ENCODE measurements at places on chromosomes 6 and 20.

- DNase-seq, result no peak
Observed at GRCh38 chr20:45487231-45487635, 17.7 kb downstream of the WFDC2 start.

- no peak for DNase-seq
Observed at GRCh38 chr20:2729251-2729713, 36.7 kb downstream of the EBF4 start.

- no peak for DNase-seq
Observed at GRCh38 chr20:14922503-14923267, 585.3 kb upstream of the FLRT3 start.

- no peak for DNase-seq
Observed at GRCh38 chr6:17115251-17116116, 13.6 kb downstream of the STMND1 start.

DNA sequence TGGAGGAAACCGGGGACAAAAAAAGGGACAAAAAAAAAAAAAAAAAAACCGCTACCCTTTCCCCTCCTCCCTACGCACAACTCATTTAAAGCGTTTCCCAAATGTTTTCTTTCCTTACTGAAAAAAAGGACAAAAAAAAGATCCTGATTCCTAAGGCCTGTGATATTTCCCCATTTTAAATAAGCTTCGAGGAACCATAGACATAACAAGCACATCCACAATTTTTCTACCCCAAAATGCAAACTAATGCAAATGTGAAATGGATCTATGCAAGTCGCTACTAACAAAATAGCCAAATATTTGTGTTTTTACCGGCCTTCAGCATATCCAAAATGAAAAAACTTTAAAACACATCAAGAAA, 1.4 kb upstream of the ZNF217 start:
- DNase-seq, result no peak

DNA sequence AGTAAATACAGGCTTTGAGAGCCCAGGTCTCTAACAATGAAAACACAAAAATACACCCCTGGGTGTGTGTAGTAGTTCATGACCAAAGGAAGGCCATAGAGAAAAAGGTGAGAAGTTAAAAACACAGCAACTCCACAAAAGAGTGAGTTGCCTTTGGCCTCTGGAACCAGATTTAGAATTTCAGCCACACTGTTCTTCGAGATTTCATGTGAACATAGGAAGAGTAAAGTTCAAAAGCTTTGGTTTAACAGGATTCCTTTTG, 43.5 kb upstream of the RIN2 start:
- no peak for DNase-seq

DNA sequence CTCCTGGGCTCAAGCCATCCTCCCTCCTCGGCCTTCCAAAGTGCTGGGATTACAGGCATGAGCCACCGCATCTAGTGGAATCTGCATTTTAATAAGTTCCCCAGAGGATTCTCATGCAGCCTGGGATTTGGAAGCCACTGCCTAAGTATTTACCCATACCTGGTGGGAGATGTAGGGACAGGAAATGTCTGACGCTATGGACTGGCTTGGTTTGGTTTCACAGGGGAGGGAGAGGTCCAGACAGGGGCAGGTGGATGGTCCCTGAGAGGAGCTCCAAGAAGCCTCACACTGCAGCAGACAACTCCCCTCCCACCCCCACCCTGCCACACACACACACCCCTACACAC, 4.4 kb downstream of the VSTM2L start:
- DNase-seq, result no peak

DNA sequence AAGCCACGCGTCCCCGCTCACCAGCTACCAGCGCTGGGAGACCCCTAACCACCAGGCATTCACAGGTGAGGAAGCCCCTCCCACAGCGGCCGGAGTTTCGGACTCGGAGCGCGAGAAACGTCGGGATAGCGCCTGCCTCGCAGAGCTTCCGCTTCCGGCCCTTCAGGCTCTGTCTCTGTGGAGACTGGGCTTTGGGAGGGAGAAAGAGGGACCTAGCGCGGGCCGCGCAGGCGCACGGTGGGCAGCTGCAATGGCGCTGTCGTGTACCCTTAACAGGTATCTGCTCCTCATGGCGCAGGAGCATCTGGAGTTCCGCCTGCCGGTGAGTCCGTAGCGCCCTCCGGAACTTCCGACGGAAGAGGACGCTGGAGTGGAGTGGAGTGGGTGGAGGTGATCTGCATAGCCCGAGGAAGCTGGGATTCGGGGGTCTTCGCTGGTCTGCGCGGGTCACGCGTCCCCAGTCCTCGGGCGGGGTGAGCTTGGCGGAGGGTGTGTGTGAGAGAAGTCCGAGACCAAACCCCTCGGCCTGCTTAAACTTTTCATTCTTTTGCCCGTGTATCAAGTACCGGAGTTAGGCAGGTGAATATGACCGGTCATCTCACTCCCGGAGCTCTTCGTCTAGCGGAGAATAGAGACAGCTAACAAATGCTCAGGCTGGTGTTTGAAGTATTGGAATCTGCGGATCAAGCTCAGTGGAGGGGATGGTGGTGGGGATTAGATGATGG, at the start of gene TRMT11:
TRMT11 (plus strand) TSS at position 240 of the 725 bp plus-strand sequence; CDS start at position 251, 11 bp downstream.
- DNase-seq, result peak; percentile 94

DNA sequence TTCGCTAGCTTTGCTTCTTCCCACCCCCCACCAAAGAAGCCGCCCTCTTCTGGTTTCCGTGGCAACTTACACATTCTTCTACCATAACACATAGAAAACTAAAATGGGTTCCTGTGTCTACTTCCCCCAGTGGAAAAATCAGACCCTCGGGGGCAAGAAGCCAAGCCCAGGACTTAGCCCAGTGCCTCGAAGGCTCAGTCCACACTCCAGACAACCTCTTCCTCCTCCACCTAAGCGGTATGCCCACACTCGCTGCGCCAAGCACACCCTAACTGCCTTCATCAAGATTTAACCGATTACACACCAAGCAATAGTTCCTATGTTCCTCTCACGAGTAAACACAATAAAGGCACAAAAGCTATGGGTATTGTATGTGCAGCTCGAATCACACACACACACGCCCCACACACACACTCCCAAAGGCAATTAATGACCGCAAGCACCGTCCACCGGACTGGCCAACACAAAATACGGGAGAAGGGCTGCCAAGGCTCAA, 537 bp downstream of the PPIL4 start:
- peak; percentile 82 for DNase-seq

- DNase-seq, result no peak
Observed at GRCh38 chr6:42482174-42482573, 30.4 kb upstream of the TRERF1 start.

DNA sequence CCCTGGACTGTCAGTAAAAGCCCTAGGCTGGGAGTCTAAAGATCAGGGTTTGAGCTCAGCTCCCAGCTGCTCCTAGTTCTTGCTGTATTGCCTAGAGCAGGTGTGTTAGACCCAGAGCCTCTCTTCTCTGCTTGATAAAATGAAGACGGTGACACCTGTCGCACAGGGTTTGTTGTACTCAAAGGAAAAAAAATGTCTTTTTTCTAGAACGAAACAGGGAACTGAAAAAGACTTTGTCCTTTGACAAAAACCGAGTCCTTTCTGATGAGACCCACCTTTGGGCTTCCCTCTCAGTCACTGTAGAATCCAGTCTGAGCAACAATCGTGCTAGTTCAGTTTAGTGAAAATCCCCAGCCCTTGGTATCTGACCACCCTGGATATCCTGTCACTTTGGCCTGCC, 102.1 kb upstream of the LAMP5 start:
- DNase-seq, result no peak

GRCh38 chr20:47785311-47785853, at the start of gene SULF2:
TSS of gene SULF2 (minus strand) at chr20:47785481. CDS start at chr20:47757363, 28,118 bp downstream.
- no peak for DNase-seq

DNA sequence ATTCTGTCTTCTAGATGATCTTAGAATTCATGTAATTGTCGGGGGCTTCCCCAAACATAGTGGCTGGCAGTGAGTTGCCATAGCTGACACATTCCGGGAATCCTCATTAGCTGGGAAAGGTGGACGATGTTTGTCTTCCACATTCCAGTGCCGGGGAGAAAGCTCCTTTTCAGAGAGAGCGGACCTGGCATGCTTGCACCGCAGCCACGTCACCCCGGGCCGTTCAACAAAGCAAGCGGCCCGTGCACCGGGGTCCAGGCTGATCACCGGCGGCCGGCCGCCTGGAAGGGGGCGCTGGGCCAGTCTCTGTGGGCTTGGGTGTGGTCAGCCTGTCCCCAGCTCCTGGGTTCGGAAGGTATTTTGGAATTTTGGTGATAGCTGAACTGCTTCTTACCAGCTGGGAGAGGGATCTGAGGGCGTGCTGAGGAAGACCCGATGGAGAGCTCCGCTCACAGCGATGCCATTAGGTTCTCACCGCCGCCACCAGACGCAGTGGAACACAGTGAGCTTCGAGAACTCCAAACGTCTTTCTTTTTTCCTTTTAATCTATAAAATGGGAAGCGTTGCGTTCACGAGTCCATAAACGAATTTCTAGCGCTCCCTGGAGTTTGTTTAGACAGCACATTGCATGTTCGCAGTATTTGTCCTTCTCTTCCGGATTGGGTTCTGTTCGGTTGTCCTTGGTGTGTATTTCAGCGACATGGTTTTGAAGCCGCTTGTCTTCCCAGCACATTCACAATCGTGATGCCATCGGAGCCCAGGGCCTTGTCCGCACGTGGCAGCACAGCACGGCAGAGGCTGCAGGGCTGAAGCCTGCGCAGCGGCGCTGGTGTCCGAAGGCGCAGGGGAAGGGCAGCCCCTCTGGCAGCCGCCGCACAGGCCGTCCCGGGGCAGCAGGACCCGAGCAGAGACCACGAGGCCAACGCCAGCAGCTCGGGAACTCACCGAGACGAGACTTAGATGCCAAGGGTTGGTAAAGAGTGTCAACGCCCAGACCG, 557.6 kb downstream of the QKI start:
- DNase-seq, result no peak

GRCh38 chr6:161137320-161137719, 136.5 kb downstream of the AGPAT4 start:
- no peak for DNase-seq

- DNase-seq, result no peak
Observed at GRCh38 chr6:136737374-136737844, 54.9 kb downstream of the MAP3K5 start.

DNA sequence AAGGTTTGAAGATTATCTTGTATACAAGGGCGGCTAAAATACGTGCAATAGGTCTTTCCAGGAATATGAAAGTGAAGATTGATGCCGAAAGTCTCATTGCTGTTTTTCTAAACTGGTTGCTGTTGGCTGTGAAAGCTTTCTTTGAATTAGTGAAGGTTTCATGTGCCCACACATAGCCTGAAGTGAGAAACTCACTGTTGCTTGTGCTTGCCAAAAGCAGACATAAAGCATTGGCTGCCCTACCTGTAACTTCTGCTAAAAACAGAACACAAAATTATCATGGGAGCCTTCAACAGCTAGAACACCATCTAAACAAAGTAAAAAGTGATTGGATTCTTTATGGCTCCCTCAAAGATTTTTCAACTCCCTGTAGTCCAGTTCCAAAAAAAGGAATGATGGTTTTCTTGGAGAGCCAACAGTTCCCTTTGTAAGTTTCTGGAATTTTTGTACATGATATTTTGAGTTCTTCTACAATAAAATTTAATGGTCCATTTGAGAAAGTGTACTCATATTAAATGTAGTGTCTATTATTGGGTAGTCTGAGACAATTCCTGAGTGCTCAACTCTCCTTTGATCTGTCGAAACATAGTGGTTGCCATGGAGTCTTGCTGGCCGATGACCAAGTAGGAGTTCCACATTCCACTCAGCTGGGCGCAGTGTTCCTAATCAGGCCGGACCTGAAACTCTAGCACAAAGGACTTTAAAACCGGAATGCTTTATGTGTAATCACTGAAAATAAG, 68.5 kb downstream of the PLEKHG1 start:
- no peak for DNase-seq

DNA sequence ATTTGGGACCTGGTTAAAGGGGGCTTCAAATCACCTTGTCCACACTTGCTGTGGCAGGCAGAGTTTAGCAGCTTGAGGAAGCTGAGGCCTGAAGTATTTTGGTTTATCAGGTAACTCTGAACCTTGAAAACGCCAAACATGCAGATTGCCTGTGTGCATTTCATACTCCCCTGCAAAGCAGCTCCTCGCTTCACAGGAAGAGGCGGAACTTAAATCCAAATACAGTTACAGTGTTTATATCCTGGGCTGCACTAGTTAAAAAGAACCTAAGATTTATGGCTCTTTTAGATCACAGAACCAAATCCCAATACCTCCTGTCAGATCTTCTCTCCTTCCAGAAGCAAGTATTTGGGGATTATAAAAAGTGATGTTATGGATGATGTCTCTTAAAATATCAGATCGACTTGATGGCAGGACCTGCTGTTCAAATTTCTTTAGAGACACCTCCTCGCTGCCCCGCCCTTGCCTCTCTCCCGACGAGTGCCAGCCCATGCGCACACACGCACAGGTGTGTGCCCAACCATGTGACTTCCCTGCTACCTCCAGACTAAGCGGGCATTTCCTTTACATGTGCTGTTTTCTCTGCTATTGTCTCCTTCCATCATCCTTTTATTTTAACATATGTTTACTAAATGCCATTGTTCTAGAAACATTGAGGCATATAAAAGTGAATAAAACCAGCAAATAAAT, 224.6 kb upstream of the FOXQ1 start:
- DNase-seq, result no peak

DNA sequence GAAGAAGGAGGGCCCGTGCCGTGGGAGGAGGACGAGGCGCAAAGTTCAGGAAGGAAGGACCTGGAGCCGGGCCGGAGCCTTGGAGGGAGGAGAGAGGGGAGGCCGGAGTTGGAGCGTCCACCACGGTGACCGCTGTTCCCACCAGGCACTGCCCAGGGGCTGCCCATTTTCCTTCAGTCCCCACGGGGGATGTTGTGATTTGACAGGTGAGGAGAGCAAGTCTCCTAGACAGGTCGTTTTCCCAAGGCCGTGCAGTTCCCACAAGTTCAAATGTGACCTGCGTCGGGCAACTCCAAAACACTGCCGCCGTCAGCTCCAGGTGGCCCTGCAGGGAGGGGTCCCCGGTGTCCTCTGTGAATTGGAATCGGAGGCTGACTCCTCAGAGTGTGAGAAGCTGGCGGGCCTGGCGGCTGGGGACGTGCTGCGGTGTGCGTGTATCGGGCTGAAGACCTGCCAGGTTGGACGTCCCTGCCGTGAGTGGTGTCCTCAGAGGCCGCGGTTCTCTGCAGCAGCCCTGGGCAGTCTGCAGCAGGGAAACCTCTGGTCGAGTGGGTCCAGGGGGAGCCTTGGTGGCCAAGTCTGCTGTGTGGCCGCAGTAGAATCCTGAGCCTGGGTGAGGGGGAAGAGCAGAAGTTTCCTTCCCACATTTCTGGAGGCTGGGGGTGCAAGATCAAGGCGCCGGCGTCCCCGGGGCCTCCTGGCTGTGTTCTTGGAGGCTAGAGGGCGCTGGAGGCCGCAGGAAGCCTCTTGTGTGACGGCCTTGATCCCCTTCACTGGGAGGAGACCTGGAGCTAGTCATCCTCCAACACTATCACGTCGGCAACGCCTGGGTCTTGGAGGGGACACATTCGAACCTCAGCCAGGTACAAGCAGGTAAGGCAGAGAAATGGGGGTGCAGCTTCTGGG, 115.1 kb upstream of the FRMD1 start:
- no peak for DNase-seq

DNA sequence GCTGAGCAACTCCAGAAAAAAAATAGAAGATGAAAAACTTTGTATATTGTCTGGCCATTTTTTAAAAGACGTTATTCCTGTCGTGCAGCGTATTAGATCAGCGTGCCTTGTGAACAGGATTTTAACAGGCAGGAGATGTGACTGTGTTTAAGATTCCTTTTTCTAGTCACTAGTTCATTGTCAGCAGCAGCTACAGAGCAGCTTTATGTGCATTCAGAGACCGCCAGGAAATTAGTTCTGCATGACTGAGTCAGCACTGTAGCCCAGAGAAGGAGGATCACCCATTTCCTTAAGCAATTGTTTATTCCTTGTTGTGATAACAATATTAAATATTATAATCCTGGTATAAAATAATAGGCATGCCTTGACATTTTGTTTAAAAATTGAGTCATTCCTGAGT, 75.4 kb upstream of the ADGRB3 start:
- no peak for DNase-seq
